Hepatocyte (in vitro differentiated cells): ENCODE measurements at places on chromosomes 6 and 20. TPM values are rescaled to one million over a fixed set of nuclear protein-coding genes. Genes with fewer than 3 reads are reported as not detected.

The ADGRF5 gene
- 1.8 and 2.0 TPM in 2 replicates for total RNA-seq

The HRH3 gene
- not detected in 2 replicates for total RNA-seq

GRCh38 chr6:77448546-77448945 is 14.7 kb downstream of the HTR1B start:
- no peak for DNase-seq
- no peak overlapping the region for H3K4me3 ChIP-seq
- H3K4me1 ChIP-seq = no peaks in the 10 kb centered on the region
- H3K36me3 ChIP-seq = no peaks in the 10 kb centered on the region
- no peak overlapping the region for H3K27ac ChIP-seq
- no peaks in the 10 kb centered on the region for H3K27me3 ChIP-seq

The BPI gene
- total RNA-seq = 0.63 TPM in 1 of 2 replicates, not detected in the other

- peaks cover 4% of the 10 kb centered on the region for H3K4me1 ChIP-seq
- no peak for DNase-seq
- H3K27ac ChIP-seq = no peak overlapping the region
- H3K36me3 ChIP-seq = no peaks in the 10 kb centered on the region
- no peak overlapping the region for H3K4me3 ChIP-seq
Measured at GRCh38 chr6:17045581-17046322, 56.1 kb upstream of the STMND1 start.

The ELOVL2 gene
- total RNA-seq = 20.8 and 24.8 TPM in 2 replicates

GRCh38 chr6:80456724-80457438 is 350.4 kb downstream of the BCKDHB start:
- no peaks in the 10 kb centered on the region for H3K36me3 ChIP-seq
- no peak overlapping the region for H3K4me3 ChIP-seq
- H3K4me1 ChIP-seq = peaks cover 16% of the 10 kb centered on the region
- no peaks in the 10 kb centered on the region for H3K27me3 ChIP-seq

DNA sequence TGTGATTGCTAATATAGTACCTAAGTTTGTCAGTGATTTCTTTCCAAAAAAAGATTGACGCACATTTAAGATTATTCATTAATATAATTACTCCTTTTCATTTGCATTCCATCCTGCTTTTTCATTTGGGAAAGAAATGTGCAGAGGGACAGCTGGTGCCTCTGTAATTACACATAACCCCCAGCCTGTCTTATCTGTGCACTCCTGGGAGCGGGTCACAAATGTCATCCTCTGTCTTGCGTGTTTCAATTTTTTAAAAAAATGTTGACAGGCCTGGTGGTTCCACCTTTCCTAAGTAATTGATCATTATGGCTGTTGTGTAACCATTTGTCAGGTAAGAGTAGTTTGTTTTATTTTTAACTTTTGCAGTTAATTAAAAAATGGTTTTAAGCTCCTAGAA is 92.7 kb downstream of the SLX4IP start:
- DNase-seq = no peak
- no peaks in the 10 kb centered on the region for H3K36me3 ChIP-seq
- H3K27ac ChIP-seq = no peak overlapping the region
- H3K4me1 ChIP-seq = peaks cover 12% of the 10 kb centered on the region
- H3K27me3 ChIP-seq = no peaks in the 10 kb centered on the region

- no peak overlapping the region for H3K4me3 ChIP-seq
- H3K27ac ChIP-seq = no peak overlapping the region
- H3K27me3 ChIP-seq = no peaks in the 10 kb centered on the region
- H3K36me3 ChIP-seq = no peaks in the 10 kb centered on the region
- DNase-seq = no peak
- H3K4me1 ChIP-seq = no peaks in the 10 kb centered on the region
Measured at GRCh38 chr6:45467853-45468252, 90.1 kb upstream of the SUPT3H start.

The RSPO4 gene
- total RNA-seq = 0.08 and 0.57 TPM in 2 replicates
